ENCODE measurements at places on chromosomes 5 and 9.

GRCh38 chr9:84857211-84857610 lies 187.7 kb downstream of the NTRK2 start:
- DNase-seq: no peak

DNA sequence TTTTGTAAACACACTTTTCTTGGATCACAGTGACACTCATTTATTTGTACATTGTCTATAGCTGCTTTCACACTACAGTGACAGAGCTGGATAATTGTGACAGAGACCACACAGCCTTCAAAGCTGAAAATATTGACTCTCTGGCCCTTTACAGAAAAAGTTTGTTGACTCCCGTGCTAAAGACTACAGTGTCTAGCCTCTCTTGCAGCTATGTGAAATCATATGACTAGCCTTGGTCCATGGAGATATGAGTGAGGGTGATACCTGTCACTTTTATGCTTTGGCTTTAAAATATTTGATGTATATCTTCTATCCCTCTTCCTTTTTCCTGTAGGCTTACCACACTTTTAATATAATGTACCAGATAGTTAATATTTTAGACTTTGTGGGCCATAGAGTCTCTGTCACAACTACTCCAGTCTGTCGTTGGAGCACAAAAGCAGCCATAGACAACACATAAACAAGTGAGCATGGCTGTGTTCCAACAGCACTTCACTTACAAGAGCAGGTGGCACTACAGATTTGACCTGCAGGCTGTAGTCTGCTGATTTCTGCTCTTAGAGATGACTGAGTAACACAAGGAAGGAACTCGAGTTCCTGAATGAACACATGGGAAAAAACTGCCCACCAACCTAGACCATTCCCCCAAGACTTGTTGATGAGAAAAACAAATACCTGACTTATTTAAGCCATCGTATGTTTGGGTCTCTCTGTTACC lies 73.5 kb upstream of the ANKRD55 start:
- DNase-seq: no peak

- DNase-seq: no peak
These were observed 9.3 kb downstream of the CTNND2 start for GRCh38 chr5:11894992-11895391.

- DNase-seq: no peak
These were observed 27.4 kb downstream of the RCL1 start for GRCh38 chr9:4820168-4820567.

DNA sequence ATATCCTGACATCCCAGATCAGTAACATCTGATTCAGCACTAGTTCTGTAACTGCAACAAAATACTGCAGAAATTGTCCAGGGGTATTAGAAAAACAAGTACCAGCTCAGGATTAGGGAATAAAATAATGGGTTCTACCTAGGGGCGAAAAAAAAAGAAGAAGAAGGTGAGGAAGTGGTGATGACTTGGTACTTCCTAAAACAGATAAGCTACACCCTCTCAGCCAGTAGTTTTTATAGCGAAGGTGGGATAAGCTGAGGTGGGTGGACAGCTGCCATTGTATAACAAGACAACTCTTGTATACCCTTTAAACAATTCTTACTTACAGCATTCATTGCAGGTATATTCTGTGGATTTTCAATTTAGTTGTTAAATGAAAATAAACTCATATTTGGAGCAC lies 19.1 kb downstream of the RAPGEF6 start:
- no peak for DNase-seq

GRCh38 chr9:134940236-134941208 lies 22.8 kb upstream of the FCN1 start:
- no peak for DNase-seq

DNA sequence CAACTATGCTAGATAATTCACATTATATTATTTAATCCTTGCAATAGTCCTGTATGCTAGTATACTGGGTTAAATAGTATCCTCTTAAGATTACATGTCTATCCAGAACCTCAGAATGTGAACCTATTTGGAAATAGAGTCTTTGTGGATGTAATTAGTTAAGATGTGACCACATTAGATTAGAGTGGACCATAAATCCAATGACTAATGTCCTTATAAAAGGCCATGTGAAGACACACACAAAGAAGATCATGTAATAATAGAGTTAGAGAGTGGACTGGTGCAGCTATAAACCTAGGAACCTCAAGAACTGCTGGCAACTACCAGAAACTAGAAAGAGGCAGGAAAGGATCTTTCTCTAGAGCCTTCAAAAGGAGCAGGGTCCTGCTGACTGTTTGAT lies 263.6 kb upstream of the PTGER4 start:
- DNase-seq: no peak

- DNase-seq: no peak
These were observed 27.1 kb downstream of the ABCA1 start for GRCh38 chr9:104900871-104901270.

DNA sequence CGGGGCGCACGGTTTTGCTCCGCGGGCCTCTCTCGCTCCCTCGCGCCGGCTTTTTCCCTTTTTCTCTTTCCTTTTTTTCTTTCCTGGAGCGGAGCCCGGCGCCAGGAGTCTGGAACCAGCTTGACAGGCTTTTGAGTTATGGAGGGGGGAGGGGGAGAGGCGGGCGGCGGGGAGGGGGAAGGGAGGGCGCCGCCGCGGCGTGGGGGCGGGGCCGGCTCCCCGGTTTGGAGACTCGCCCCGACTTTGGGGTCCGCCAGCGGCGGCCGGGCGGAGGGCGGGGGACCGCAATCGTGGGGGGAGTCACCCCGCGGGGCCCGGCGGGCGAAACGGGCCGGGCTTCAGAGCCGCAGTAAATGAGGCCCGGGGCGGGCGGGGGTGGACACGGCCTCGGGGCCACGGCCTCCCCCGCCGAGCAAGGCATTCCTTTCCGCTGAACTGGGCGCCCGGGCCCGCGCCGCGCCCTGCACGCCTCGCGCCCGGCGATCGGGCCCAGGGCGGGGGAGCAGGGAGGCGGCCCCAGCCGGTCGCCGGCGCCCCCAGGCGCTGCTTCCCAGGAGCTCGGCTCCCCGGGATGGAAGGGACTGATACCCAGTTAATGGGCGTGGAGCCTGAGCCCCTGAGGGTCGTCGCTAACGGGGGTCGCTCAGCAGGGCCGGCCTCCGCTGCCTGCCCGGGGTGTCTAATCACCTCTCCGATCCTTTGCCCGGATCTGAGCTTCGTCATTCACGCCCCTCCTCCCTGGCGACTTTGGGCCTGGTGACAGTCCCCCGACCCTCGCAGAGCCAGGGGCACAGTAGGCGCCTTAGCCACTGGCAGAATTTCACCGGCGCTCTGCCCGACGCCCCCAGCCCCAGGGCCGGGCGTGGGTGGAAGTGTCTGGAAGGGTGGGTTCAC lies 138.1 kb downstream of the C9orf50 start:
- DNase-seq: peak; percentile 95

DNA sequence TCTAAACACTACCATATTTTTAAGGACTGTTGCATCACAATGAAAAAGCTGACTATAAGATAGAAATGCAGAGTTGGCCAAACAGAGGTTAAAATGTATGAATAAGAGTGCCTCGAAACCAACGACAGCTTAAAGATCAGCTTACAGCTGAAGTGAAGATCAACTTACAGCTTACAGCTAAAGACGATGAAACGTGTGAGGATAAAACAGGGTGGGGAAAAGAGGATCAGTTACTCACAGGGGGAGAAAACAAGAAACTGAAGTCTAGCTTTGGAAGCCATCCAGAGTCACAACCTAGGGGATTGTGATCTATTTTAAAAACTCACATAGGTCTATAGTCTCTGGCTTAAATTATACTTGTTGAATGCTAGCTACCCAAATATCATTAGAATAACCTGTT lies 220.0 kb downstream of the SNCAIP start:
- no peak for DNase-seq

GRCh38 chr5:123515904-123516303 lies 3.9 kb downstream of the CSNK1G3 start:
- DNase-seq: no peak

DNA sequence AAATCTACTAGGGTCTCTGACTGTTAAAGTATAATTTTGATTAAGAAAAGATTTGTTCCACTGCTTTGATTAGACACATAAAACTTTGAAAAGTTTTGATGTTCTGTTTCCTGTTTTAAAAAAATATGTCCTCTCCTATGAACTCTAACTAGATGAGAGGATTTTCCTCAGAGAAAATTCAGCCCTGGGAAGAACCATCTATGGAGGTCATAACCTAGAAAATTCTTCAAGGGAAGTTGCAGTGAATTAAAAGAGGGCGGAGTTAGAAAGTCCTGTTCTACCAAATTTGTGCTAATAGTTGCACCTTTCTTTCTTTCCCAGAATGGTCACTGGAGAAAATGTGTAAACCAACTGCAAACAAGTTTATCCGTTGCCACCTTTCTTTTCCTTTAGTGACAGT lies 27.7 kb downstream of the PIK3R1 start:
- DNase-seq: no peak

GRCh38 chr5:36690041-36690961 lies 83.9 kb downstream of the SLC1A3 start:
- DNase-seq: peak; percentile 87

- no peak for DNase-seq
These were observed 95.3 kb upstream of the PITX1 start for GRCh38 chr5:135129307-135129706.

DNA sequence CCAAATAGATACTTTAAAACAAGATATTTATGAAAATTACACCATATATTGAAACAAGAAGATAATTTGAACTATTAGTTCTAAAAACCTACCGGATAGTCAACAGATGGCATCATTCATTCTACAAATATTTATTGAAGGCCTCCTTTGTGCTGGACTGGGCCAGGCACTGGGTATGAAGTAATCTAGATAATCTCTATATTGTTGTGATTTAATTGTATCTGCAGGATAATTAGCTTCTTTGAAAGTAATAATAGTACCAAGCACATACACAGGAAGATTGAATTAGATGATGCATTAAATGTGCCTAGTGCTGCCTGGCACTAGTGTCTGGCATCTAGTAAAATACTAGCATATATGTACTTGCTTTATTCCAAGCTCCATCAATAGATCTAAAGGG lies 735.2 kb upstream of the DMAC1 start:
- no peak for DNase-seq

- DNase-seq: no peak
These were observed 12.3 kb upstream of the SPATA31D4 start for GRCh38 chr9:81915801-81916505.

DNA sequence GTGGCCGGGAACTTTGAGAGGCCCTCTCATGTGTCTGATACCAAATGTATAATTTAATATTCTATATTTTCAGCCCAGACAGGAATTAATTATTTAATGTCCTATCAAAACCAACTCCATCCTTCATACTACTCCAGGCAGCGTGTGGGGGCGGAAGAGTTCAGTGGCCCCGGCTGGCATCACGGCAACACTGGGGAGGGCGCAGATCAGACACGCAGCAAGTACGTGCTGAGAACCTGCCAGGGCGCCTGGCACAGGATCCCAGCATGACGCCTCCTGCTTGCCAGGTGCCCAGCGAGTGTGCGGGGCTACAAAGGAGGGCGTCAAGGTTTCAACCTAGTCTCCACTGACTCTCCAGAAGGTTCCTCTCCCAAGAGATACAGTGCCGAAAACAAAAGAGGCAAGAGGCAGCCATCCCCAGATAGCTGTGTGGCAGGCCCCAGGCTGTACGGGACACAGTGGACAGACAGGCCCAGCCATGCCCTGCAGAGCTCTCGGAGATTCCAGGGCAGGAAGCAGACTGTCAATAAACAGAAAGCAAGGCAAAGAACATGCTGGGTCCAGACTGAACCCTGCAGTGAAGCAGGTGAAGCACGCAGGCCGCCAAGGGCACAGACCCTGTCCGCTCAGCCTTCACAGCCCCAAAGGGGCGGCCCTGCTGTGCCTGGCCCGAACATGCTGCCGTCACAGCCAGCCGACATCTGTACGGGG lies 110.3 kb downstream of the VAV2 start:
- DNase-seq: no peak

DNA sequence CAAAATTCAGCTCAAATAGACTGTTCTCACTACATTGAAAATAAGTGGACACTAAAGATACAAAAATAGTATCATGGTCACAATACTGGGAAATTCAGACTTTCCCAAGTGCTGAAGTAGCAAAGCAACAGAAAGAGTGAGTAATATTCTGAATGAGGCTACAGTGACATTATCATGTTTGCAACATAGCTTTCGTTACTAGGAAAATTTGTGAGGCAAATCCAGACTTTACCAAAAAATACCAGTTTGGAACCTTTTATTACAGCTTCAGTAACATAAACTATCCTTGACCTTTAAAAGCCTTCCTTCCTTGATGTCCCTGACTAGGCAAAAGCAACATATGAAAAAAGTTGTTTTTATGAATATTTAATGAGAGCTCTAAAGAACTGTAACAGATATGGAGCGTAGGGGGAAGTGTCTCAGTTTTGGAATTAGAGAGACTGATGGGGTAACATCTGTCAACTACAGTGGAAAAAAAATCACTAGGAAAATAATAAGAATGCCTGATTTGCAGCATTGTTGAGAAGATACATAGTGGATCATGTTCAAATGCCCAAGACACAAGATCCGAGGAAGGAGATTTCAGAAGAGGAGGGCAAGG lies 312.9 kb downstream of the ADGRV1 start:
- DNase-seq: no peak

- DNase-seq: no peak
These were observed 268.9 kb downstream of the PIK3R1 start for GRCh38 chr5:68484307-68485068.

DNA sequence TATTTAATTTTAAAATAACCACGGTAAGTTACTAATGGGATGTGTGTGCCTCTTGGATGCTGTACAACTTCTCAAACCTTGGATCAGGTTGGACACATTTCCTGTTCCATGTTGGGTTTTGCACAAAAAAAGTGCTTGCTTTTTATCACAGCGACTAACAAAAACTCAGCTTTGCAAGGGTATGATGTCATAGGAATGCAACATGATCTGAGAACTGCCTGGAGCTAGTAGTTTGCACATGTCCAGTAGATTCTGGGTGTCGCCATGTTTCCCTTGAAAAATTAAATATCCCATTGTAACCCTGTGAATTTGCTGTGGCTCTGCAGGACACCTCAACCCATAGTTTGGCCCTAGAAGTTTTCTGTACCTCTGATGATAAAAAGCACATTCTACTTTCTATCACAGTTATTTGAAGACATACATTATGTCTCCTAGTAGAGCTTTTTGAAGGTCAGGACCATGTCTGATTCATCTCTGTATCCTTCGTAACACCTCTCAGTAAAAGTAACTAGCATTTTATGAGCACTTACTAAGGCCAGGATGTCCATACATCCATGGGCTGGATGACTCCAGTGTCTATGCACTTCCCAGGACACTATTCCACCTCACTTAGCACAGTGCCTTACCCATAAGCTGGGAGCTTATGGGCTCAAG lies 11.5 kb upstream of the FRMPD1 start:
- no peak for DNase-seq

GRCh38 chr5:11311272-11311671 lies 550.2 kb upstream of the DAP start:
- DNase-seq: no peak

GRCh38 chr5:163821142-163821541 lies 315.7 kb downstream of the MAT2B start:
- DNase-seq: no peak

GRCh38 chr5:27377626-27378025 lies 339.2 kb upstream of the CDH9 start:
- DNase-seq: no peak

DNA sequence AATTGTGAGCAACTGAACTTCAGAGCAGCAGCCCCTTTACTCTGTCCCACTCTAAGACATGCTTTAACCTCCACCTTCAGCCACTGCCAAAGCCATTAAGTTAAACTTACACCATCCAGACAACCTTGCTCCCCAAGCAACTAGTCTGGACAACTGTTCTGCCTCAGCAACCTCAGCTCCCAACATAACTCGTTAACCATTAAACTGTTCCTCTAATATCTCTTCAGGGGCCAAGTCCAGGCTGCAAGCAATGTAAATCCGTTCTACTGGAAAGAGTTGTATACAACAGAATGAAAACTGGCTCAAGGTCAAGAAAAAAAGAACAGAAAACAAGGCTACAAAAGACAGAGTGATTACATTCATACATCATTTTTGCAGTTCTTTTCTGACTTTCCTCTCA lies 131.7 kb upstream of the TARS1 start:
- no peak for DNase-seq

All from right kidney (tissue), 9 donors.